Caco-2 (cell line): ENCODE measurements at places on chromosomes 4 and X.

- DNase-seq: no peak
Observed at GRCh38 chr4:104930298-104930697, 216.4 kb upstream of the TET2 start.

DNA sequence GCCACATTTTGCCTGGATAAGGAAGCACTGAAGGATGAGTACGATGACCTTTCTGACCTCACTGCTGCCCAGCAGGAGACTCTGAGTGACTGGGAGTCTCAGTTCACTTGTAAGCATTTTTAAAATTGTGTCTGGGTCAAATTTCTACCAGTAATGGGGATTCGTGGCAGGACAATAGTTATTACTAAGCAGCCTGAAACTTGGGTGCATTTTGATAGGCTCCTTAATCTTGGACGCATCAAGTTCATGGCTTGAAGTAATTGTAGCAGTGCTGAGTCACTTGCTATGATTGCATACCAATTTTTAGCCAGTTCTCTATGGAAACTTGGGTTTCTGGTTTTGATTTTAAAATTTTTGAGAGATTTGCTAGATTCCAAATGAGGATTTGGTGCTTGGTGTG lies 4.3 kb downstream of the PGRMC1 start:
- no peak for DNase-seq

DNA sequence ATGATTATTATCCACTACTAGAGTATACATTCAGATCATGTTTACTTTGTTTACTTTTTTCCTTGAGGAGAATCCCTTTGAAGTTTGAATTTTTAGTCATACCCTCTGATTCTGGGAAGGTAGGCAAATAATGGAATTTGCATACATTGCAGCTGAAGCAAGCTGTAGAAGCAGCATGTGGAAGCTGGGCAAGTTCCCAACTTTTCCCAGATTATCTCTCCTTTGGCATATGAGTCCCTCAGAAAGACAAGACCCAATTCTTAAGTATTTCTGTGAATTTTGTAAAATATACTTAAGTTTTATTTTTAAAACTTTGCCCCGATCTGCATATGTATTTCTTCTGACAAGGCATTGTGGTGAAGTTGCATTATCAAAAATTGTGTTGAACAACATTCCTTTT lies 94.9 kb downstream of the CNKSR2 start:
- no peak for DNase-seq

GRCh38 chr4:146105464-146105863 lies 70.1 kb upstream of the LSM6 start:
- DNase-seq: no peak

GRCh38 chr4:104973708-104974107 lies 173.0 kb upstream of the TET2 start:
- no peak for DNase-seq

GRCh38 chr4:23881052-23881501 lies 8.8 kb downstream of the PPARGC1A start:
- no peak for DNase-seq

DNA sequence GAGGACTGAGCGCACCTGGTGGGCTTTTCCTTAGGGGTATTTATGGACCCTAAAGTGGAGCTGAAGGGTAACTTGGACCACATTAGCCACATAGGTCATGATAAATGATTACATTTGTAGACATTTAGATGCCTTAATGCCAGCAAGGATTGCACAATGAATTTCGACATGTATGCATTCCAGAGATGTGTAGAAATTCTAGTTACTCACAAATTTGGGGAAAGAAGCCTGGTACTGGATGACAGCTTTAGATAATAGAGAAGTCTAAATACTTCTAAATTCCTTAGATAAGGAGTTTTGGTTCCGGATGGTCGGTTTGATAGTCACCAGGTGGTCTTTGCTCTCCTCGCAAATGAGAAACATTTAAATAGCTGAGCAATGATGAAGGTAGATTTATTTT lies 609.5 kb upstream of the PRKX start:
- no peak for DNase-seq
